Non-pigmented ciliary epithelial cell (primary cell): ENCODE measurements at places on chromosomes 5 and 9.

- peak; percentile 59 for DNase-seq
Observed at GRCh38 chr5:130526708-130527107, 622.4 kb downstream of the CHSY3 start.

DNA sequence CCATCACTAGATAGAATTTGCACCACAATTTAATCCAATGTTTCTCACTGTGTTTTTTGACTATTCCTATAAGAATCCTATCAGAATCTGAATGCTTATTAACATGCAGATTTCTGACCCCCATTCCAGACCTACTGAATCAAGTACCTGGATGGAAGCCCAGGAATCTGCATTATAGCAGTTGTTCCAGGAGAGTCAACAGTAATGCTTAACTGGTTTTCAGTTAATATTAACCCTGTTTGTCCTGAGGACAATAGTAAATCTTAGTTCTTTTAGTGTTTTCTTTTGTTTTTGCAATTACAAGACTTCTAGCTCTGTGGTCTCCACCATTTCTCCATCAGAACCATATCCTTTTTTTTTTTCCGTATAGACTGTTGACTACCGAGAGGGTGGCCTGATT, 168.2 kb downstream of the SREK1 start:
- no peak for DNase-seq

DNA sequence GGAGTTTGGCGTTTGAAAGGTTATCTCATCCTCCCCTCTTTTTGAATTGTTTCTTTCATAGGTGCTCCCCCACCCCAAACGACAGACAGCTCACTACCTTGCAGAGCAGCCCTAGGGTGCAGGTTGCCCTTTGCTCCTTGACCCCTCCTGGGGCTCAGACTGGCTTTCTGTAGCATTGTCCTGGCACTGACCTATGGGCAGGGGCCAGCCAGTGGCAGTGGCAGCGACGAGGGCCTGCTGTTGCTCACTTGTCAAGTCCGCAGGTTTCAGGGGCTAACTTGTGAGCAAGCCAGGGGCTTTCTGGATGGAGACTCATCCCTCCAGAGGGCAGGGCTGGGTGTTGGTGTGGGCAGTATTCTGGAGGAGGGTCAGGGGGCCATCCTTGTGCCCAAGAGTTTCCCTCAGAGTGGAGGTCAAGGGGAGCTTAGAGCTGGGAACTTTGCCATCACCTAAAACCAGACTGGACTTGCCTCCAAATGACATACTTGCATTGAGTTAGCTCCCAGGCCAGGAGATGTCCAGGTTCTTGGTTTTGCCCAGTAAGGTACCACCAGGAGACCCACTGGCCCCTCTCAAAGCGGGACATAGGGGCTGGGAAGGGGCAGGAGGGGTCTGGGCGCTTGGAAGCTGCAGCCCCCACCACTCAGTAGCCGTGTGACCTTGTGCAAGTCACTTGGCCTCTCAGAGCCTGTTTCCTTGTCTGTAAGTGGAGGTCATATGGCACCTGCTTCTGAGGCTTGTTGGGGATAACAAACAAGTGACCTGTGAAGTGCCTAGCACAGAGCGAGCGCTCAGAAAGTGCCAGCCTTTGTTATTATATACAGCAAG, 53.5 kb upstream of the CDKN2AIPNL start:
- no peak for DNase-seq

DNA sequence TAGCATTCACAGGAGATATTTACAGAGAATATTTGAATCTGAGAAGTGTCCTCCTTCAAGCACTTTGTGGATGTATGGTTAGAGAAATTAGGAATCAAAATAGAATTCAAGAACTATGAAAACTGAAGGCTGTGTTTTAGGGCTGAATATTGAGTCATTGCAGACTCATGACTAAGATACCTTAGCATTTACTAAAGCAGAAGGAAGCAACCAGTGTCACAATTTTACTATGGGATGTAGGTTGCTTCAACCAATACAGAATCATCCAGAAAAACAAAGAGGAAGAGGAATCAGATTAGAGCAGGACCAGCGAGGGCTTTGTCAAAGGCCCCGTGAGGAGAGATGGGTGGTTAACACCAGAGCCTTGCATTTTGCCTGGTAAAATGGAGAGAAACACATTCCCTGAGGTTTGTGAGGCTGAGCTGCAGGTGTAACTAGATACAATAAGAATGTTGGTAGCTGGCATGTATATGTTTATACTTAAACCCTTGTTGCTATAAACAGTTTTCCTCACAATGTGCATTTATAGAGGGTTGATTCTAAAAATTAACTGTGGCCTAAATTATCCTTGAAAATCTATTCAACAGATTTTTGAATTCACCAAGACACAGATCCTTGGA, 518.1 kb downstream of the AGTPBP1 start:
- DNase-seq: no peak

DNA sequence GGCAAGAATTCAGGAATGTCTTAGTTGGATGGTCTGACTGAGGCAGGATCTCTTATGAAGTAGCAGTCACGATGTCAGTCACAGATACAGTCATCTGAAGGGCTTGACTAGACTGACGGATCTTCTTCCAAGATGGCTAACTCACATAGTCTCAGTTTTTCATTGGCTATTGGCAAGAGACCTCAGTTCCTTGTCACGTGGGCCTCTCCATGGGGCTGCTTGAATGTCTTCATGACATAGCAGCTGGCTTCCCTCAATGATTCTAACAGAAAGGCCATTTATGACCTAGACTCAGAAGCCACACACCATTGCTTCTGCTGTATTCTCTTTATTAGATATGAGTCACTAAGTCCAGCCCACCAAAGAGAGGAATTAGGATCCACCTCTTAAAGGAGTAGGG, 4.7 kb downstream of the APC start:
- no peak for DNase-seq

GRCh38 chr5:142311725-142312124, 13.1 kb downstream of the SPRY4 start:
- DNase-seq: no peak

- DNase-seq: no peak
Observed at GRCh38 chr5:59537961-59538749, 355.4 kb downstream of the PDE4D start.

GRCh38 chr5:141692919-141693725, 11.1 kb upstream of the ARAP3 start:
- DNase-seq: no peak
